ENCODE measurements at places on chromosomes 5 and 9.

DNA sequence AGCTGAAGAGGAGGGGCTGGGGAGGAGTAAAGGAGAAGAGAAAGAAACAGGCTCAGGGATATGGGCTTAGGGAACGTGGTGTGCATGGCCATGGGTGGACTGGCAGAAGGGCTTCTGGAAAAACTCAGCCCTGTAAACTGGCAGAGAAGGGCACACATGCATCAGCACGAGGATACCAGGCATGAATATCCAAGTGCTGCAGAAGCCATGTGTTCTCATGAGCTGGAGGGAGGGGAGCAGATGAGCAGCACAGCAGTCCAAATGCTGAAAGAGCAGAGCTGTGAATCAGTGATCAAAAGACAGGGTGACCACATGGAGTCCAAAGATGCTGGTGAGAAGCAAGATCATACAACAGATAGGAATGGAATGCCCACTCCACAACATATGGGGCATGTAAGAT lies 72.3 kb downstream of the SEMA5A start:
- no peak for DNase-seq

- peak; percentile 85 for DNase-seq
Observed at GRCh38 chr9:94805585-94805984, 79.1 kb downstream of the AOPEP start.

DNA sequence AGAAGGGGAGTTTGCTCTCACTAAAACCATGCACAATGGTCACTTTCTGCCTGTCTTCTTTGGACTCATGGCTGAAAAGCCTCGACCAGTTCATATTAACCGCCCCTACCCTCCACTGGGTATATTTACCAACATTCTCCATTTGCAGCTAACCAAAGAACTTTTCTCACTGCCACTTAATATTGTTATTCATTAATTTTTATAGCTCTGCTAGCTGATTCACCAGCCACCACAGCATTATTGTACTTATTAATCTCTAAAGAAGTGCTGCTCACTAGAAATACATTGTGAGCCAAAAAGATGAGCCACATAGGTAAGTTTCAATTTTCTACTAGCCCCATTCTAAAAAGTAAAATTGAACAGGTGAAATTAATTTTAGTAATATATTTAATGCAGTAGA lies 33.4 kb upstream of the SMIM32 start:
- DNase-seq: no peak

DNA sequence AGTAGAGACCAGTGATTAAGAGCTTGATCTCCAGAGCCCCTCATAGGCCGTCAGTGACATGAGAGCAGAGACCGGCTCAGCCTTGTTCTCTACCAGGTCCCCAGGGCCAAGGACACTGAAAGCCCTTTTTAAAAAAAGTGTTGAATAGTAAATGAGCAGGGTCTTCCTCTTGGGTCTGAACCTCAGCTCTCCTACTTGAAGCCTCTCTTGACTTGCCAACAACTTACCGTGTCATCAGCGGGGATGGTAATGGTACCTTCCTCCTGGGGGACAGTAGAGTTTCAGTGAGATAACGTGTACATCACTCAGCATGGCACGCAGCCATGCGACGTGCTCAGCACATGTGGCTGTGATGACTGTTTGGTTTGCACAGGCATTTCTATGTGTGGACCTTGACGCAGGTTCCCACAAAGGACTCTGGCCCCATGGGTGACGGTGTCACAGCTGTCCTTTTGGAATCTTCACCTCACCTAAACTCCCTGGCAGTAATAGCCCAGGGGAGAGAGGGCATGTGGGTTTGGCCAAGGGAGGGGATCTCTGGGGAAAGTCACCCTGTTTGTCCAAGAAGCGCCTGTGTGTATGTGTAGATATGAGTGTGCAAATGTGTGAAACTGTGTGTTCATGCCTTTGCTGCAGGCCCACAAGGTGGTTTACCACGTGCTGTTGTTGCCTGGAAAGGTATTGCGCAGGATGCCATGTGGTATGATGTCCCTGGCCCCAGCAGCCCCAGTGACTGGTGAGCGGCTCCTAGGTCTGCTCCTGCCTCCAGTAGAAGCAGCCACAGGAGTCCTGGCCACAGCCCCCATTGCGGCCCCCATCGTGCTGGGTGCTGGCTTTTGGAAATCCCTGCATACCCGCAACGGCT lies 18.7 kb downstream of the ERGIC1 start:
- no peak for DNase-seq

DNA sequence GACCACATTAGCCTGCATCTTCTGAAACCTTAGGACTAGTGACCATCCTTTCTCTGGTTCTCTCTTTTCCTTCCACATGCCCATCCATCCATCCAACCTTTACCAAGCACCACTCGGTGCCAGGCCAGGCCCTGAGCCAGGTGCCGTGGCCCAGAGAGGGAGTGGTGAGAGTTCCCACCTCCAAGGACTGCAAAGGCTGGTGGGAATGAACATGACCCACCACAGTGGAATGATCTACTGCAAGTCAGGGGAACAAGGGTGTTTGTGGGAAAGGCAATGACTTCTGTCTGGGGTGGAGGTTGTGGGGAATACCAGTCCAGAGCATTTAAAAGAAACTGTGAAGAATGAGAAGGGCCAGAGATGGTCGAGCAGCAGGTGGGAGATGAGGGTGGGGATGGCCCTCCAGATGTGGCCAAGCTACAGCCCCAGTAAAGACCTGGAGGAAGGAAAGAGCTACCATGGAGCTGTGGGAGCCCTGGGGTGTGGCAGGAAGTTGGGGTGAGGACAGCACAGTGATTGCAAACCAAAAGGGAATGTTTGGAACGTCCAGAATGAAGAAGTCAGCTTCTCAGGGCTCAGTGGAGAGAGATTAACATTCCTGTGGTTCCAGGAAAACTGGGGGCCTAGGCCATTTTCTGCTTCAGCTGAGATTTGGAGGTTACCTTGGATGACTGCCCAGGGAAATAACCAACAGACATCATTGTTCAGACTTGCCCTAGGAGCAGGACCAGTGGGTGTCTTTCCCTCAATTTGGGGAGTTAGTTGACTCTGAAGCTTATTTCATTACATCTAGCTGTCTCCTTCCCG lies 30.7 kb upstream of the CORO2A start:
- no peak for DNase-seq

DNA sequence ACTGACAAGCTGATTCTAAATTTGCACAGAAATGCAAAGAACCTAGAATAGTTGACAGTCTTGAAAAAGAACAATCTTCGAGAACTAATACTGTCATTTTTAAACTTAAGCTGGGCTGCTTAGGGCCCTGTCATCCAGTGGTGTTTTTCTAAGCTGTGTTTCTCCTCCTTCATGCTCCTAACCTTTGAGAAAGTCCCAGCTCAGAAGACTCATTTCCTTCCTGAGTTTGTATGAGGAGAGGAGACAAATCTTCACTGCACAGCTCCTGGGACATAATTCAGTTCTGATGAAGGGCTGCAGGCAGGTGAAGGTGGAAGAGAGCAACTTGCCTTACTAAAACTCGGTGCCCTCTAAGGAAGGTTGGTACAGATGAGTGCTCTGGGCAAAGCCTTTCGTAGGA lies 109.5 kb upstream of the ANKRD55 start:
- no peak for DNase-seq

DNA sequence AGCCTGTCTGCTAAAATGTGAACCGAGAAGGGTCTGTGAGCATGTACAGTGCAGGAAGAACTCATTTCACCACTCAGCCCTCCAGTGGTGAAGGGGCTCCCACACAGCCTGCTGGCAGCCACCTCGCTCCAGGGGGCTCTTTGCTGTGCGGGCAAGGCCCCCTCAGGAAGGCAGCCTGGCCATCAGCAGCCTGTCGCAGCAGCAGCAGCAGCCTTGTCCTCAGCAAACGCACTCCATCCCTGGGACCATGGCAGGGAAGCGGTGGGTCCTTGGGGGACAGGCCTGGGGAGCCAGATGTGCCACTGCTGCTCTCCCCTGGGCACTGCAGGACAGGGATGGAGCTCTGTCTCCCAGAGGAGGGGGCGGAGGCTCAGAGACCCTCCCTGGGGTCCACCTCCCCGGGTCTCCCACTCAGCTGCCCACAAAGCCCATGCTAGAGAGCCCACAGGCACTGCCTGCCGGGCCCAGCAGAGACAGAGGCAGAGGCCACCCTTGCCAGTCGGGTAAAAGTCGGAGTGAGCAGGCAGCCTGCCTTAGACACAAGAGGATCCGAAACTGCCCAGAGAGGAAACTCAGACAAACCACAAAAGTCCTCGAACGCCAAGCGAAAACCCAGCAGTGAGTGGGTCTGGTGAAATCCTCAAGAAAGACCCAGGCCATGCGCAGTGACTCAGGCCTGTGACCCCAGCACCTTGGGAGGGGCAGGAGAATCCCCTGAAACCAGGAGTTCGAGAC lies 8.0 kb downstream of the BRD3 start:
- DNase-seq: no peak

GRCh38 chr5:139410121-139410992 lies 6.5 kb upstream of the SPATA24 start:
- DNase-seq: no peak

DNA sequence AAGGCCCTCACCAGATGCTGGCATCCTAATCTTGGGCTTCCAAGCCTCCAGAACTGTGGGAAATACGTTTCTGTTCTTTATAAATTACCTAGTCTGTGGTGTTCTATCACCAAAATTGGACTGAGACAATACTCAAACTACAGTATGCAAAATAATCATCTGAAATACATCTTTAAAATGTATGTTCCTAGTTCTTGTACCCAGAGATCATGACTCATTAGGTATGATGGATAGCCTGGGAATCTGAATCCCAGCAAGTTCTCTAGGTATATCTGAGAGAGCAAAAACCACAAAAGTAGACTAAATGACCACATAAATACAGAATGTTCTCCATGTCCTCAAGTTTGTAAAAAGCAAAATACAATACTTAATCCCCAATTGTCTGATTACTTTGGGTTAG lies 166.3 kb downstream of the YIPF5 start:
- DNase-seq: no peak

DNA sequence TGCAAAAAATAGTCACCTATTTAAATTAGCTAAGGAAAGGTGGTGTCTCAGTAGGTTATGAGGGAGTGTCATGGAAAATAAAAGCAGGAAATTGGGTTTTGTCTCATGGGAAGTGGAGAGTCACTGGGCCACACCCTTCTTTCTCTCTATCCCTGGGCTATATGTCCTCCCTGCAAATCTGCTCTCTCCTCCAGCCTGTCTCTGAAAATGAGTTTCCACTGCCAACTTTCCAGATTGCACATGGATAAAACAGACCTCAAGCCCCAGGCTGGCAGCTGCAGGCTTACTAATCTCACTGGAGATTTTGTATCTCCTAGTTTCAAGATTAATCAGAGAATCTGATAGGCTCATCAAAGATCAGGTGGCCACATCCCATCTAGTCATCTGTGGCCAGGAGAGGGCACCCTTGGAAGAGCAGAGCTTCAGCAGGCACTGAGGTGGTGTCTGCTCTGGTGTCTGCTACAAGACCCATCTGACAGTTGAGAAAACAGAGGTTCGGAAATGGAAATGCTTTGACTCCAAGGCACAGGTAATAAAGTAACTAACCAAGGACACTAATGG lies 178.9 kb downstream of the MSX2 start:
- DNase-seq: no peak

Data from urinary bladder (tissue), 4 donors.